Glomerular endothelial cell (primary cell): ENCODE measurements at places on chromosomes 12 and 14. TPM values are rescaled to one million over a fixed set of nuclear protein-coding genes. Genes with fewer than 3 reads are reported as not detected.

The AQP5 gene
- total RNA-seq: not detected in 2 replicates

The ORMDL2 gene
- 22.9 and 31.3 TPM in 2 replicates for total RNA-seq

The SHMT2 gene
- total RNA-seq: 64.0 and 92.2 TPM in 2 replicates

The IL26 gene
- not detected in 2 replicates for total RNA-seq

The KRT6C gene
- not detected in 2 replicates for total RNA-seq

The MAP1LC3B2 gene
- total RNA-seq: 0.78 and 0.82 TPM in 2 replicates

The RPL10L gene
- not detected in 2 replicates for total RNA-seq

The PDE3A gene
- 2.0 and 9.9 TPM in 2 replicates for total RNA-seq

The PCK2 gene
- 6.4 and 11.4 TPM in 2 replicates for total RNA-seq

The RPGRIP1 gene
- not detected in 2 replicates for total RNA-seq
